A549 treated with AZD2906 at 1 μM for 4 hours (cell line): ENCODE measurements at places on chromosomes 4 and X. TPM values are rescaled to one million over a fixed set of nuclear protein-coding genes. Genes with fewer than 3 reads are reported as not detected.

The TTC29 gene
- not detected in 5 replicates for total RNA-seq

The SLC9A7 gene
- total RNA-seq, result 8.3 to 10.6 TPM (median 10.1 TPM) in 5 replicates

The TMEM33 gene
- total RNA-seq, result 37.1 to 46.4 TPM (median 43.9 TPM) in 5 replicates

The RTL9 gene
- 0.05 to 0.16 TPM (median 0.11 TPM) in 5 replicates for total RNA-seq

The CCDC149 gene
- 1.4 to 1.8 TPM (median 1.5 TPM) in 5 replicates for total RNA-seq

The P2RY8 gene
- 0.02 to 0.06 TPM (median 0.04 TPM) in 4 of 5 replicates, not detected in the other for total RNA-seq

The NCAPG gene
- 22.0 to 30.0 TPM (median 24.4 TPM) in 5 replicates for total RNA-seq

The TSPAN5 gene
- 11.1 to 12.0 TPM (median 11.7 TPM) in 5 replicates for total RNA-seq

The PAGE2 gene
- total RNA-seq, result not detected in 5 replicates

The GYG2 gene
- total RNA-seq, result 4.0 to 5.1 TPM (median 4.5 TPM) in 5 replicates
